ENCODE measurements at places on chromosomes 1 and 21. TPM values are rescaled to one million over a fixed set of nuclear protein-coding genes. Genes with fewer than 3 reads are reported as not detected.

Gene CLCNKB
- 0.06 TPM for polyA plus RNA-seq

Gene COL24A1
- 0.14 TPM for polyA plus RNA-seq

Gene S100A7
- polyA plus RNA-seq: 689 TPM

Gene CFAP74
- 0.04 TPM for polyA plus RNA-seq

Gene CDC42BPA
- polyA plus RNA-seq: 2.5 TPM

Gene CFHR1
- polyA plus RNA-seq: not detected

Gene WNT9A
- 3.6 TPM for polyA plus RNA-seq

Gene CPTP
- 73.1 TPM for polyA plus RNA-seq

Gene DNASE2B
- polyA plus RNA-seq: not detected

Gene L1TD1
- 0.06 TPM for polyA plus RNA-seq

Gene CSMD2
- 0.08 TPM for polyA plus RNA-seq

Gene BEST4
- 0.26 TPM for polyA plus RNA-seq

Gene C1QTNF12
- 1.6 TPM for polyA plus RNA-seq

Gene ALG14
- 1.3 TPM for polyA plus RNA-seq

Gene ACTL8
- not detected for polyA plus RNA-seq

Gene NBPF20
- polyA plus RNA-seq: 0.46 TPM

Gene FNBP1L
- polyA plus RNA-seq: 4.7 TPM

Gene RGS1
- polyA plus RNA-seq: 7.7 TPM

Gene ARHGAP30
- 9.5 TPM for polyA plus RNA-seq

Gene LPAR3
- polyA plus RNA-seq: 4.0 TPM

Gene OR2L8
- not detected for polyA plus RNA-seq

Gene TRPM2
- 1.7 TPM for polyA plus RNA-seq

Gene AMY2A
- polyA plus RNA-seq: not detected

Gene ETV3L
- not detected for polyA plus RNA-seq

Data from esophagus (tissue), 2 donors.